ENCODE measurements at places on chromosomes 7 and 10.
A peak's percentile ranks its signal among the peaks of the same experiment; 100 is the strongest.

GRCh38 chr7:98467570-98468312 is 66.9 kb upstream of the BAIAP2L1 start:
- no peak for DNase-seq

- DNase-seq, result no peak
These were observed 18.6 kb upstream of the SDK1 start for GRCh38 chr7:3282457-3282856.

DNA sequence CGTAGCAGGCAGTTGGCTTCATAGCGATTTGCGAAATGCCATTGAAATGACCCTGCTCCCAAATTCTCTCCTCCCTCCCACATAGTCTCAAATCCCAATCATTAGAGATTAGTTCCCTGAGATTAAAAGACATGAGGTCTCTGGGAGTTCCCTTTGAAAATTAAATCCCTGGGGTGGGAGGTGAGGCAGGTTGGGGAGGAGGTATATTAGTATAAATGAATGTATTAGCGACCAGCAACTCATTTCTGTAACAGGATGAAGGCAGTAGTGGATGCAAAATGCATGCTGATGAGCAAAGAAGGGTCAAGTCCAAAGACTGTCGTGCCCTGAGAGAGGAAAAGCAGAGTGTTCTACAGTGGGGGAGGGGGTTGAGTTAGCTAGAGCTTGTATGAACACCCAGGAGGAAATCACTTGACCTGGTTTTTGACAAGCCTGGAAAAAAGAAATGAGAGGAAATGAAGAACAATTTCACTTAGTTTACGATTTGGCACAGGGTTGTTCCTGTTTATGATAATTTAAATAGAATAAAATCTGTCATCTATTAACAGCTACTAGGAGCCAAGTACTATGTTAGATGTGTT is 79.6 kb upstream of the MTPN start:
- no peak for DNase-seq

DNA sequence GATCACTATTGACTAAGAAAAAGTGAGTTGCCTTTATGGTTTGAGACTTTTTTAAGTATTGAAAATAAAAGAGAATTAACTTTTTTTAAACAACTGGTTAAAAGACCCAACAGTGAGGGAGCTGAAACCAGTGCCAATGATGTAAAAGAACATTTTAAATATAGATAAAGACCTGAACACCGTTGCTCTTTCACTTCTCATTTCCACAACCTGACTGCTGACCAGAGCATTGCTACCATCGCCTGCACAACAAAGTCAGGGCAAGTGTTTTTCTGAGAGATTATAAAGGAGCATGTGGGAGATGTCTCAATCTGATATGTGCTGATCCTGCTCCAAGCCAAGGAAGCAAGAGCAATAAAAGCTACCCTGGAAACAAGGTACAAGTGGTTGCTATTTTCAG is 34.7 kb downstream of the IMMP2L start:
- DNase-seq, result no peak

- no peak for DNase-seq
These were observed 14.5 kb upstream of the THSD7A start for GRCh38 chr7:11846361-11846955.

- no peak for DNase-seq
These were observed 41.8 kb downstream of the SPDYE5 start for GRCh38 chr7:75533926-75534325.

GRCh38 chr7:55117286-55117685 is 98.5 kb downstream of the EGFR start:
- DNase-seq, result no peak

GRCh38 chr7:90655566-90655965 is 59.4 kb downstream of the CDK14 start:
- no peak for DNase-seq

DNA sequence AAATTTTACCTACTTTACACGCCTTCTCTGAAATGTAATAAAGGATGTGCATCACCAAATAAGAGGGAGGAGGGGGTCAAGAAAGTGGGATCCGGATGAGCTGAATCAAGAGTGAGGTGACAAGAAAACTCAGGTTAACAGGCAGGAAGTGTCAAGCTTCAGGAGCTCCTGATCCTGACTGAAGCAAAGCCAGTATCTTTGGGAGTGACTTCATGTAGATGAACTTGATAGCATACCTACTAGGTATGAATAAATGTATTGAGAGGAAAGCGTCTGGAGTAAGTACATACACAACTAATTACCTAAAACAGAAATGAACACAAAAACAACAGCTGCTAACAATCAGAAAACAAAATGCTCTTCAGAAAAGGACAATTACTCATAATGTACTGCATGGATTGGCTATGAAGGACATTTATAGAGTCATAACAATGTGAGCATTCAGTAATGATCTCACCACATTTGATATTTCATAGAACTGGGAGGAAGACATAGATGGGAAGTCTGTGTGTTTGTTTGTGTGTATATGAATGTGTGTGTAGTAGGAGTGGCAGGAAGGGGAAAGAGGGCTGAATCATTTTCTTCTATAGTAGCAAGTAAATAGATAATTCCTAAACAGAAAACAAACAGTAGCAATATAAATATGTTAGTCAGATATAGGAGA is 29.4 kb downstream of the PRKG1 start:
- DNase-seq, result no peak

DNA sequence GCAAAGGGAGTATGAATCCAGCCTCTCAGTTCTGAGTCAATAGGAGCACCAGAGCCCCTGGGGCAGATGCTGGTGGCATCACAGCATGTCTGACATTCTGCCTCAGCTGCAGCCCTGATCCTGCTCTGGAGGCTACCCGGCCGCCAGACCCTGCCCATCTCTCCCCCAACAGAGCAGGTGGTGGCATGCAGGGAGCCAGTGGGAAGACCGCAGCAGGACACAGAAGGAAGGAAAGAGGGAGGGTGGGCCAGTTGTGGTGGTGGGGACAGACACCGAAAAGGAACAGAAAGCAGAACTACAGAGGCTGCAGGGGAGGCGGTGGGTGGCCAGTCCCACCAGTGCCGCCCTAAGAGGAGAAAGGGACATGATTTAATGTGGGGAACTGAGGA is 35.3 kb downstream of the BLNK start:
- no peak for DNase-seq

DNA sequence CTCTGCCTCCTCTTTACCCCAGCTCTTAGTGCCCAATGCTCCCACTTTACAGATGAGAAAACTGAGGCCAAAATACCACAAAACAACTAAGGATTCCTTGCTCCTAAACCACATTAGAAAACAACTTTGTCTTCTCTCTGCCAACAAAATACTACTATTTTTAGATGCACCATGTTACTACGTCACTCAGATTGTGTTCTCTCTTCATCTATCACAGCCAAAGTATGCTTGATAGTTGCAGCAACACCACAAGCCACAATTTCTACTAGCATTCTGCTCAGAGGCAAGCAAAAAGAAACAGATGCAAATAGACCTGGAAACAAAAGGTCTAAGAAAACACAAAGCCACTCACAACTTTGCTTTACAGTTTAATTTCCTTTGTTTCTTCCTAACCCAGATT is 3.3 kb upstream of the PDE1C start:
- DNase-seq, result no peak

- no peak for DNase-seq
These were observed 2.4 kb downstream of the KCNH2 start for GRCh38 chr7:150975536-150976319.

DNA sequence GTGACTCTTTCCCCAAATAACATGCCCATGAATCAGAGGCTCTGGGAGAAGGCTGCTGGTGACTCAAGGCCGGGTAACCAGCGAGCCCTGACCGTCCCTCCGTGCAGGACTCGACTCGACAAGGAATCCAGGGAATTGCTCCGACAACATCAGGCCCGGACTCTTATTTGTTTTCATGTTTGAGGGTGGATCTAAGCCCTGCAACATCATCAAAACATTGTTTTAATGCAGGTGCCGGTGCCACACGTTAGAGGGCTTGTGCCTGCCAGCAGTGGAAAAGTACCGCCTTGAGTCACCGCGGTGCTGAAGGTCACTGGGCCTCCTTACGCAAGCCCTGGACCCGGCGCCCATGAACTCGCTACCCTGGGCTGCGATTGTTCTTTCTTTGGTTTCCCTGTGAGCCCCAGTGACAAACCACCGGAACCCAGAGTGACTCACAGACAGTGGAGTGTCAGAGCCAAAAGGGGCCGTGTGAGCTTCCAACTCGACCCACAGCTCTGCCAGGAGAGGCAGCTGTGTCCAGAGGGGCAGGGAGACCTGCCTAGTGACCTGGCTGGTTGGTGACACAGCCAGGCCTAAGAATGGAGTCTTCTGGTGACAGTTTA is 139.4 kb upstream of the SHH start:
- no peak for DNase-seq

GRCh38 chr7:130912862-130913638 is 179.0 kb upstream of the KLF14 start:
- peak; percentile 51 for DNase-seq

- DNase-seq, result no peak
These were observed 85.2 kb upstream of the PIK3CG start for GRCh38 chr7:106779877-106780276.

GRCh38 chr7:4807598-4808016 is 32.2 kb downstream of the AP5Z1 start:
- no peak for DNase-seq

GRCh38 chr7:150876817-150877526 is 24.7 kb downstream of the AOC1 start:
- peak; percentile 26 for DNase-seq

DNA sequence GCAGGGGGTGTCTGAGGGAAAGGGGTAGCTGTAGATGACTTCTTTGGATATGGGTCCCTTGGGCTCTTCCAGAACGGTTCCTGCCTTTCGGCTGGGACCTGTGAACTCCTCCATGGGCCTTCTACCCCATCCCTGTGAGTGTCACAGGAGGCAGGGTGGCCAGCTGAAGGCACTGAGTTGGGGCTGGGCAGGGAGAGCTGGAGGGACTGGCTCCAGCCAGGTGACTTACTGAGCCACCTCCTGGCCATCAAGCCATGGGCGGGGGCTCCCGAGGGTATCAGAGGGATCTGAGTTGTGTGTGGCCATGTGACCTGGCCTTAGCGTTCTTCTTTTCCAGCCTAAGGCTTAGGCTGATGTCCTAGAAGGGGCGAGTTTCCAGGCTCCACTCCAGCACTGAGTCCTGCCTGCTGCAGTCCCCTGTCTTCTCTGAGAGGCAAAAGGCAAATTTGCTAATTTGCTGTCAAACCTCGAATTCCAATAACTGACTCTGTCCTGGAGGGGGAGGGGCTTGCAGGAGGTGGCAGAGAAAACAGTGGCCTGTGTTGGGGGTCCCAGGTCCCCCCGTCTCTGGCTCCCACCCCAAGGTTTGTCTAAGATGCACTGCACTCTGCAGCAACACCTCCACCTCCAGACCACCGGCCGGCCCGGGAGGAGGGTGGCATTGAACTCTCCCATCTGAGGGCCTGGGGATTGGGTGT is 27.2 kb downstream of the ADCYAP1R1 start:
- DNase-seq, result no peak

DNA sequence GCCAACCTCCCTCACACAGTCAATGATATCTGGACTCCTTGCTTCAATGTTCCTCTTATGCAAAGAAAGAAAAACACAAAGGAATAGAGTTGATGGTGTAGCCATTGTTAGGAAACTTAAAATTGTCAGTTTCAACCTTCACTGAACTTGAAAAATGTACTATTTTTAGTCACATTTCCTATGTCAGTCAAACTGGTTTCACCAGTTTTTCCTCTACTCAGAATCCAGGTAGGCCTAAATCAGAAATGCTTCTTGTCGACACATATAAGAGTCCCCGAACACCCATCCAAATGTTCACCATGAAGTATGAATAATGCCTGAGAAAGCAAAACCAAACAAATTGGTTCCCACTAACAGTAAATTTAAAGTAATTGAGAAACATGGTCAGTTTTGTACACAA is 42.4 kb upstream of the ZMYND11 start:
- DNase-seq, result no peak
